ENCODE measurements at places on chromosomes 5 and 9.

GRCh38 chr9:37632479-37632878 is 18.3 kb upstream of the FRMPD1 start:
- no peak for DNase-seq

GRCh38 chr9:126639318-126640000 is 25.7 kb downstream of the LMX1B start:
- no peak for DNase-seq

- no peak for DNase-seq
Measured at GRCh38 chr5:97929383-97929782, 746.3 kb upstream of the RIOK2 start.

DNA sequence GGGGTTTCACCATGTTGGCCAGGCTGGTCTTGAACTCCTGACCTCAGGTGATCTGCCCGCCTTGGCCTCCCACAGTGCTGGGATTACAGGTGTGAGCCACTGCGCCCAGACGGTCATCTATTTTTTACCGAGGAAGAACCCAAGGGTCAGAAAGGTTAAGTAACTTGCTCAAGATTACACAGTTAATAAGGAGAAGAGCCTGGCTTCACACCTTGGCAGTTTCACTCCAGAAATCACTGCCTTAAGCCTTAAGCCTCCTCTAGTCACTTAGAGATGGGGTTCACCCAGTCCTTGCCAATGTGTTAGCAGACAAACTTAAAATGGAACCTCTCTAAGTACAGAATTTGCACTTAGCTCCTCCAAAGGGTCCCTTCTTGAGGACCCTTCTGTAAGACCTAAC is 116.3 kb downstream of the PTTG1 start:
- DNase-seq, result no peak

DNA sequence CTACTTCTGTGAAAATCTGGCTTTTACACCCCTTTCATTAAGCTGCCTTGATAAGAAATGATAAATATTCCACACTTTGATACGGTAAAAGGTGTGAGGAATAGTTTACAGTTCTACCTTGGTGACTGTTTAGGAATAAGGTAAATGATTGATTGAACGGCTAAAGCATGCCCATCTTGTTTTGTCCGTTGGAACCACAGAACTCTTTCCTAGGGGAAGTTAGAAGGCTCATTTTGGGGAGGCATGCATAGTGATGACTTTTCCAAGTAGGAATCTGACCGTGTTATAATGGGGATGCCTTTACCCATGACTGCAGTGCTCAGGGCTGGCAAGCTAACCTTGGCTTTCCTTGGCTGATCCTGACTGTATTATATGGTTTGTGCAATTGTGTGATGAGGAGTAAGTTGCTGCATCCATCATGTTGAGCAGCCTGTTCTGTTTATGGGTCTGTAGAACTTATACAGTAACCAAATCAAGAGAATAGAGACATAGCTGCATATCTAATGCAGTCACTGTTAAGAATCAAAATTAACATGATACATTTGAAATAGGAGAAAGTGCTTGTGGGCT is 24.5 kb downstream of the PCSK5 start:
- no peak for DNase-seq

- no peak for DNase-seq
Measured at GRCh38 chr9:80378669-80379293, 807.0 kb downstream of the TLE4 start.

GRCh38 chr9:131910572-131910971 is 169.1 kb downstream of the MED27 start:
- no peak for DNase-seq

DNA sequence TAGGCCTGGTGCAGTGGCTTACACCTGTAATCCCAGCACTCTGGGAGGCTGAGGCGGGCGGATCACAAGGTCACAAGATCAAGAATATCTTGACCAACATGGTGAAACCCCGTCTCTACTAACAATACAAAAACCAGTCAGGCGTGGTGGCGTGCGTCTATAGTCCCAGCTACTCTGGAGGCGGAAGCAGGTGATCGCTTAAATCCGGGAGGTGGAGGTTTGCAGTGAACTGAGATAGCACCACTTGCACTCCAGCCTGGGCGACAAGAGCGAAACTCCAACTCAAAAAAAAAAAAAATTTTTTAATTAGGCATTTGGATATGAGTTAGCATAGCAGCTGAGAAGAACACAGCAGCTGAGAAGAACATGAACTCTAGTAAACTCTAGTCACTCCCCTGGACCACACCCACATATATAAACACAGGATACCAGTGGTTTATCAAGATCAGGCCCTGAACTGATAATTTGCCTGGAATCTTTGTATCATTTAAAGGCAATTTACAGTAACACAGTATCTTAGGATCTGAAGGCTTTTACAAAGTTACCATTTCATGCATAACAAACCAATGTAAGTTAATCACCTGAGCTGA is 4.6 kb upstream of the UGCG start:
- no peak for DNase-seq

GRCh38 chr5:178965465-178966055 is 24.6 kb downstream of the ZNF454 start:
- no peak for DNase-seq

- DNase-seq, result no peak
Measured at GRCh38 chr5:175712313-175712680, 54.4 kb downstream of the HRH2 start.

- peak; percentile 46 for DNase-seq
Measured at GRCh38 chr5:176889321-176890280, 9.5 kb downstream of the HK3 start.

DNA sequence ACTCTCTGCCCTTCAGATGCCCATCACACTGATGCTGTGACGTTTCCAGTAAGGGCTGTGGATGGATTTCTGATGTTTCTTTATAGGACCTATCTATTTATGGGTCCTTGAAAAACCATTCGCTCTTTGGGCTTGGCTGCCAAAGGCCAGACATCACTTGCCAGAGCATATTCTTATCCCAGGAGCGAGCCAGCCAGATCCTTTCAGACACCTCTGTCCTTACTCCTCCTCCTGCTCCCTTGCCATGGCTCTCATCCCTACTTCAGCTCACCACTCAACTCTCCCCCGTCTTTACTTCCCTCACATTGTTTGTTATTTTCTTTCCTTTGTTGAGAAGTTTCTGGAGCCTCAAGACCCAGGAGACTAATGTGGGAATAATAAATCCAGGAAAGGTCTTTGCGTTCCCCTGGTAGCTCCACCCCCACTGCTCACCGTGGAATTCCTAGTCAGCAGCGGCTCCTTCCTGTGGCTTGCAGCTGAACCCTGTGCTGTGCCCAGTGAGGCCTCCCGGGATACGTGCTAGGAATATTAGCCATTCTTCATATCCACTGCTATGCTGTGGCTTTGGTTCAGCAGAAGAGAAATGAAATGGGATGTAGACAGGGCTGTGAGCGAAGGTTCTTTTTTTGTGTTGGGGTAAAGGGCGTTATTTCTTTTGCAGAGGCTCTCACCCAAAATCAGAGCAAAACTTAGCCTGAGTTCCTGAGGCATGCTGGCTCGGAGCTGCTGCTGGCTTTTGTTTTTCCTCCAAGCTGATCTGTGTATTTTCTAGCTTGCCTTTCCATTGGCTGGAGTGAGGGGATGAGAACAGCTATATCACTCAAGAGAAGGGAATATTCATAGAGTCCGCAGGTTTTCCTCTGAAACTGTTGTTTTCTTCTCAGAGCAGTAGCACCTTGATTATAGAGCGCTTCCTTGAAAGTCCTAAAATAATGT is 171.1 kb downstream of the SAXO1 start:
- no peak for DNase-seq

GRCh38 chr9:83188277-83188676 is 125.3 kb upstream of the RASEF start:
- no peak for DNase-seq

GRCh38 chr9:125189361-125190289 is at the start of gene PPP6C:
PPP6C (minus strand) TSS chr9:125189803; CDS start chr9:125189718, 85 bp downstream.
- peak; percentile 97 for DNase-seq

GRCh38 chr9:125649826-125650225 is 57.2 kb downstream of the MAPKAP1 start:
- no peak for DNase-seq

DNA sequence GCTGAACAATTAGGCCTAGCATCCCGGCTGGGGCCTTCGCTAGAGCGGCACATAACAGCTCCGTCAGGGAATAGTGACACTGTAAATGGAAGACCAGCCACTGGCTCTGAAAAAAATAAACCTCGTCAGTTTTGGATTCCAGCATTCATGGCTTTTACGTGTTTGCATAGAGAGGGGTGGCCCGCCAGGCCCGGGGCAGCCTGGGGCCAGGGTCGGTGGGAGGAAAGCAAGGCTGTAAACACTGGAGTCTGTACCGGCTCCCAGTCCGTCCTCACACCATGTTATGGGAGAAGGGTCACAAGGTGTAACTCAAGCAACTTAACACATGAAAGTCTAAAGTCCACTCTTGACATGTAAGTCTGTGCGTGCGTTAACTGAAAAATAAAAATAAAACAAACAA is 11.2 kb downstream of the CCNI2 start:
- DNase-seq, result no peak

GRCh38 chr9:6671416-6671815 is 25.9 kb upstream of the GLDC start:
- DNase-seq, result no peak

DNA sequence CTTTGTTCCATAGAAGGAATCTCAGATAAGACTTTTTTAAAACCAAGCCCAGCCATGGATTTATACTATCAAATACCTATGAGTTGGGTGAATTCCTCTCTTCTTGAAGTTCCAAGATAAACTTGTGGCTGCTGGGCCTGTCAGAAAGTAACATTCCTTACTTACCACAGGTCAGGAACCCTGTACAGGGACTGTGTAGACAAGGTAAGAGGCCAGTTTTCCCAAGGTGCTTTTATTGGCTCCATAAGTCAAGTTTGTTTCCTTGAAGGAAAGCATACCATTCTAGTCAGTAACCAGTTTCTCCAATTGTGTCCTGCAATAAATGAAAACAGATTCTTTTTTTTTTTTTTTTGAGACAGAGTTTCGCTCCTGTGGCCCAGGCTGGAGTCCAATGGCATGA is 8.8 kb upstream of the CLTB start:
- no peak for DNase-seq

DNA sequence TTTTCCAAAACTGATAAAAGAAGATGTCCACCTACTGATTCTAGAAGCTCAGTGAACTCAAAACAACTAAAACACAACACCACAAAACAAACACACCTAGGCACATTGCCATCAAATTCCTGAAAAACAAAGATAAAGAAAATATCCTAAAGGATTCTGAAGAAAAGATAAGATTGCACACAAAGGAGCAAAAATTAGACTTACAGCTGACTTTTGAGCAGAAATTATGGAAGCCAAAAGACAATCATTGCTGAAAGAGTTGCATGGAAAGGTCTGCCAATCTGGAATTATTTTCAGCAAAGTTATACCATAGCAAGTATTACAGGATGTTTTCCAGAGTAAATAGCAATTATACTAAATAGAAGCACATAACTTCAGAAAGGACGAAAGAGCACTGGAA is 128.2 kb upstream of the IRX2 start:
- DNase-seq, result no peak

DNA sequence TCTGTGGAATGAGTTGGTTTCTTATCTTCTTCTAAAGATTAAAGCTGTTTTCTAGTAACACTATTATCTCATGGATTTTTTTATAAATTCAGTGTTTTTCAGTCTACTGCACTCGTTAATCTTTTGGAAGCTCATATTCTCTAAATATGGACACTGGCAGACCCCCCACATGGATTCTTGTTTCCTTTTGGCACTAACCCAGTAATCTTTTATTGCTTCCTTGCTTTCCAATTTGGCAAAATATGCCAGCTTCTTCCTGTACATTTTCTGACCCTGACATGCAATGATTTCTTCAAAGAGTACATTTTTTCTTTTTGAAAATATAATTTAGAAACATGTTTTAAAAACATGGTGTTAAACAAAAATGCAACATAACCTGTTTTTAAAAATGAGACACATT is 474.2 kb upstream of the FTMT start:
- no peak for DNase-seq

GRCh38 chr5:117738571-117738970 is 1163.9 kb upstream of the SEMA6A start:
- DNase-seq, result no peak

DNA sequence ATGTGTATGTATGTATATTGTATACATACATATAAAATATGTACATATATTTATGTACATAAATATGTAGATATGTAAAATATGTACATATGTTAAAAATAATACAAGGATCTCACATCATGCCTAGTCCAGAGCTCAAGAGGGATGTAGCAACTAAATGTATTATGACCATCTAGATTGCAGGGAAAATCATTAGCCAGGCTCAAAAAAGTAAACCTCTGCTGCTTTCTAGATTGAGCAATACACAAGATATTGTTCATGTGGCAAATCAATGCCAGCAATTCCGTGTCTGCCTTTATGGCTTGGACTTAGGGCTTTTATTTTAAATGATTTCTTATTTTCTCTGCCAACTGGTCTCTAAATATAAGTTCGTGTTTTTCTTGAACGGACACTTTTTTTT is 65.2 kb downstream of the RAI14 start:
- no peak for DNase-seq

All from coronary artery (tissue), 2 donors.